NCI-H2227 treated with DMSO at 0.1 percent for 48 hours (cell line): ENCODE measurements at places on chromosomes 5 and 9.

DNA sequence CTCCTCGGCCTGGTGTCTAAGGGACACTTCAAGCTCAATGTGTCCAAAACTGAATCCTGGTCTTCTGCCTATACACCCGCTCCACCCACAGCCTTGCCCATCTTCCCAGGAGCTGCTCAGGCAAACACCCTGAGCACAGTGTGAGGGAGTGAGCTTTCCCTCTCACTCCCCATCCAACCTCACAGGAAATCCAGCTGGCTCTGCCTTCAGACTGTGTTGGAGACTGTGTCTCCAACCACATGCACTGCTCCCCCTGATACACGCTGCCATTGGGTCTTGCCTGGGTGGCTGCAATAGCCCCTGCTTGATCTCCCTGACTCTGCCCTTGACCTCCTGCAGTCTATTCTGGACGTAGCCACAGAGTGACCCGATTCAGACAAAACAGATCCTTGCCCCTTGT, 319.5 kb upstream of the MSX2 start:
- no peak for DNase-seq

GRCh38 chr5:111781200-111781599, 24.2 kb upstream of the NREP start:
- no peak for DNase-seq

DNA sequence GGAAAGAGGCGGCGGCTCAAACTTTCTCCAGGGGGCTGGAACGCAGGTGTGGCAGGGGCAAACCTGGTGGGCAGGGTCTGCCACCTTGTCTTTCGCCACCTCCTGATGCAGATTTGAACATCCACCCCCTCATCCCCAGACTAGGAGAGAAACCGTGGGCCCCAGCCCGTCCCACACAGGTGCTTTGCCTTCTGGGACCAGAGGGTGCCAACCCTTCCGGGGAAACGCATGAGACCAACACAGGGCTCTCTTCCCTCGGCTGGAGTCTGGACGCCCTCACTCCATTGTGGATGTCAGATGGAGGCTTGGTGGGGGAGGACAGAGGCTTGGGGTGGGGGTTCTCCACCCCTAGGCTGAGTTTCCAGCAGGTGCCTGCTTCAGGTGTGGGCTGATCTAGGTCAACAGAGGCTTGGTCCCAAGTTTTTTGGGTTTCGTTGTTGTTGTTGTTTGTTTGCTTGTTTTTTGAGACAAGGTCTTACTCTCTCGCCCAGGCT, 9.5 kb downstream of the C9orf50 start:
- DNase-seq = no peak

DNA sequence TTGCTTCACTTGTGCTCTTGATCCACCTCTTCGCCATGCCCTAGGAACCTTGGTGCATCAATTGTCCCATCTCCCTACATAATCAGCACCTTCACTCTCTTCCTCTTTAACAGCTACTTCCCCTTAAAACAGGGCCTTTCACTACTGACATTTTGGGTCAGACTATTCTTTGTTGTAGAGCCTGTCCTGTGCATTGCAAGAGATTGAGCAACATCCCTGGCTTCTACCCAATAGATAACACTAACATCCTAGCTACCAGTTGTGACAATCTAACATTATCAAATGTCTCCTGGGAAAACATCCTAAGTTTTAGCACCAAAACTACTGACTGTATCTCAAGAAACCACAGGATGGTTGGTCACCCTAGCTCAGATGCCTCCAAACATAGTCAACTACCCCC, 854.3 kb upstream of the DMAC1 start:
- DNase-seq = no peak

DNA sequence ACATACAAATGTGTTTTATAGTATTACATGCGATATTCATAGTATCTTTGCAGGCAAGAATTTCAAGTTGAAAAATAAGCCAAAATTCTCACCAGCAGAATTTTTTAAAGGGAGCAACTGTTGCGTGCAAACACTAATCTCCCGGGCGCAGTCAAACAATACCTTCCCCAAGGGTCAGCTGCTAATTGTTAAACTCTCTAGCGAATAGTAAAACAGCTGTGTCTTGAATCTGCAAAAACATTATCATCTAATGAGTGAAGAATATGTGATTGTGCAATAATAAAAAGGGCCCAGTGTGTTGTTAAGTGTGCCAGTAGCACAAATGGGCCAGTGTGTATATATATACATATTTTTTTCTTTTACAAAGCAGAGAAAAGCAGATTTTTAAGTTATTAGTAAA, 131.4 kb downstream of the CCDC192 start:
- no peak for DNase-seq

GRCh38 chr5:124237206-124237695, 509.2 kb downstream of the ZNF608 start:
- DNase-seq = no peak

DNA sequence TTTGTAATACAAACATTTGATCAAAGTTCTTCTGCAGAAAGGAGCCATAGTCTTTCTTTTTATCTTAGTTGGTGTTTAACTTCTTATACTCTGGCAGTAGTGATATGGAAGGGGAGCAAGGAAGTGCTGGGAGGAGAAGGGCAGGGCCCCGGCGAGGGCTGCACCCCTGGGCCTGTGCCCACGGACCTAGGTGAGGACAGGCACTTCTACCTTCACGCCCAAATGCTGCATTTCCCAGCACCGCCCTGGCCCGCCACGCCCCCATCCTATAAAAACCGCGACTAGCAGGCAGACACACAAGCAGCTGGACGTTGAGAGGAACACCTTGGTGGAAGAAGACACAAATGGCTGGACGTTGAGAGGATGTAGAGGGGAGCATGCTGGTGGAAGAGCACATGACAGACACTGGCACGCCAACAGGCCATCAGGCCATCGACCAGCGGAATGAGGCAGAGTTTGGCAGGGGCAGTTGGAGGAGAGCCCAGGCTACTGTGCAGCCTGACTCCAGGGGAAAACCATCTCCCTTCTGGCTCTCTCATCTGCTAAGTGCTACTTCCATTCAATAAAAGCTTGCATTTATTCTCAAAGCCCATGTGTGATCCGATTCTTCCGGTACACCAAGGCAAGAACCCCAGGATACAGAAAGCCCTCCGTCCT, 81.5 kb upstream of the C9orf72 start:
- DNase-seq = no peak

DNA sequence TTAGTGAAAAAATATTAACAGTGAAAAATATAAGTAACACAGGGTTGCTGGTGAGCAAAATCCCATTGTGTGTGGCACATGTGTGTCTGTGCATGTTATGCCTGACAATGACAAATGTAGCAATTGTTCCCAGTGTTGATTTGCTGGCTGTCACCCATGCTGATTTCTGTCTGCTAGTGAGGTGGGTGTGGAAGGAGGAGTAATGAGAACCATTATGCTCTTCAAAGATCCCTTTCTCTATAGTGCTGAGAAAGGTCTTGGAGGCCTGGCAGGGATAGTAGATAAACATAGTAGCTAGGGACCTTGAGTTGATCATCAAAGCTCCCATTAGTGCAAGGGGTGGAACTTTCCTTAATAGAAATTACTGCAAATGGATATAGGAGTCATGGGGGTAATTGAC, 152.5 kb upstream of the CLINT1 start:
- peak; percentile 78 for DNase-seq

GRCh38 chr9:125260561-125260960, 1.1 kb upstream of the GAPVD1 start:
- DNase-seq = no peak

DNA sequence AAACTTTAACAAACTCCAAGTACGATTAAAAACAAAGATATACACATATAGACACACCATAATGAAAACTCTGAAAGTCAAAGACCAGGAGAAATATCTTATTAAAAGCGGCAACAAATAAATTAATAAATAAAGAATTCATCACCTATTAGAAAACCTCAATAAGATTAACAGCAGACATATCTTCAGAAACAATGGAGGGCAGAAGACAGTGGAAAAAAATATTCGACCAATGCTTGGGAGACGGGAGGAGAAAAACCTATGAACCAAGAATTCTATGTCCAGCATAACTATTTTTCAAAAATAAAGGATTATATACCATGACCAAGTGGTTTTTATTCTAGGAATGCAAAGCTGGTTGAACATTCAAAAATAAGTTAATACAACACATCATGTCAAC, 578.6 kb upstream of the CCNG1 start:
- DNase-seq = no peak

GRCh38 chr5:32839106-32839505, 128.0 kb downstream of the NPR3 start:
- no peak for DNase-seq

DNA sequence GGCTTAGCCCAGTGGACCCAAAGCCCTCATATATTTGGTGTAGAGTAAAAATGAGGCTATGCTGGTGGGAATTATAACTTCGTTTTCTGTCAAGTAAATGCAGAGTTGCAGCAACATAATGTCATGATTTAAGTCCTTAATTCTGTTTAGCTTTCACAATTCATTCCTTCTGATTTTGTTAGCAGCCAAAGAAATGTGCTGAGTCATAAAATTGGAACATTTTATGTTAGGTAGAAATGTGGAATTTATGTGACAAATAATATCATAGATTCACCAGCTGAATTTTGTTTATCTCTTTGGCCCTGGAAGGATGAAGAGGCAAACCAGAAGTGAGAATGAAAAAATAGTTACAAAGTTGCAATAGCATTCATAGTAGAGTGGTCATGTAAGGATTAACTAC, 247.0 kb downstream of the TRPM3 start:
- DNase-seq = no peak

GRCh38 chr5:91777671-91778070, 394.6 kb upstream of the ARRDC3 start:
- no peak for DNase-seq

DNA sequence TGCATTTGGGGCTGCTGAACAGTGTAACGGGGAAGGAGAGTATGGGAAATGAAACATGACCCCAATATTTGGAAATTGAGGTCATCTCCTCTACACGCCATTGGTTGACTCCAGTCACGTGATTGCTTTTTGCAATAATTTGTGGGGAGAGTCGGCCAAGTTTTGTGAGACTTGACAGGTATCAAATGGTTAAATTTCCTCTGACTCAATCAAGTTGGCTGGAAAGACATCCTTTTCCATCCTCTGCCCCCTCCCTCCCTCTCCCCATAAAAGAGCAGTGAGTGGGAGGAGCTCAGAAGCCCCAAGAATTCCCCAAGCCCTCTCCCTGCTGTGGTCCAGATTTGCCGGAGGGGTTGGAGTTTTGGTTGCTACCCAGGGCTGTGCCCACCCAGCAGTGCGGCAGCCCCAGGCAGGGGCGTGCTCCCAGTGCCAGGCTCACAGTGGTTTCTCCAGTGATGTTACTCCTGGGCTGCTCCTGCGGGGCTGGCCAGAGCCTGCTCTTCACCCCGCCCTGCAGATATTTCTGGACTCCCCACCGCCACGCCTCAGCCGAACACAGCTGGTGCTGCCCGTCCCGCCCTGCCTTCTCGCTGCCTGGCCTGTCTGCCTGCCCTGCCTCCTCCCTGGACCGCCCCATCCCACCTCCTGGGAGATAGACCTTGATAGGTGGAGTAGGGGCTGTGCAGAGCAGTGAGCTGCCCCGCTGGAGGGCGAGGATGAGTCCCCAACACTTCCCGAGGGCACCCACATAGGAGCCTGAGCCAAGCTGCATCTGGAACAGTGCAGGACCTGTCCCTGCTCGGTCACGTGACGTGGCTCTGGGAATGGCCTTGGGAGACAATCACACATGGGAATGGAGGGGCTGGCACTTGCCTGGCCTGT, 3.4 kb downstream of the COL5A1 start:
- DNase-seq = peak; percentile 7

DNA sequence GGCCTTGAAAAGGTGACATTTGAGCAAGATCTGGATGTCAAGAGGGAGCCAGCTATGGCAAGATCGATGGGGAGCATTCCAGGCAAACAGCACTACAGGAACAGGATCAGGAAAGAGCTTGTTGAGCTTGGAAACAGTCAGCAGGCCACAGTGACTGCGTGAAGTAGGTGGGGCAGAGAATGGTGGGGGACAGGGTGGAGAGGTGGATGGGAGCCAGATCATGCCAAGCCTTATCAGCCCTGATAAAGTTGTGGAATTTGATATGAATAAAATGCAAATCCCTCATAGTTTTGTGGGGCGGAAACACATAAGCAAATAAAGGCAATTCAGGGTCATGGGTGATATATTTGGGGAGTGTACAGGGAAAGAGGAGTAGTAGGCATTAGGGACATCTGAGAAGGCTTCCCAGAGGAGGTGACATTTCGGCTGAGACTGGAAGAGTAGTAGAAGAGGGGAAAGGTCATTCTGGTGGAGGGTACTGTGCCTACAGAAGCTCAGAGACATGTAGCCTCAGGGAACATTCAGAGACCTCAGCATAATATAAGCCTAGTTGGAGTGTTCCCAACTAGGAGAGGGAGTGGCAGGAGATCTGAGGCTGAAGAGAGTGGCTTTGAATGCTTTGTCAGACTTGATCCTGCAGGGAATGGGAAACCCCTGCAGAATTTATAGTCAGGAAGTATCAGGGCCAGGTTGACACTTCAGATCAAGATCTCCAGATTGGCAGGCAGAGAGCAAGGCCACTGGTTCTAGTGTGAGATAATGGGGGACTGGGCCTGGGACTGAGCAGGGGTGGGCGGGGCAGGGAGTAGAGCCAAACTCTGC, 9.7 kb upstream of the CYSTM1 start:
- DNase-seq = no peak
